ENCODE measurements at places on chromosomes 4 and X. TPM values are rescaled to one million over a fixed set of nuclear protein-coding genes. Genes with fewer than 3 reads are reported as not detected.

Gene TSPAN7
- total RNA-seq = not detected

DNA sequence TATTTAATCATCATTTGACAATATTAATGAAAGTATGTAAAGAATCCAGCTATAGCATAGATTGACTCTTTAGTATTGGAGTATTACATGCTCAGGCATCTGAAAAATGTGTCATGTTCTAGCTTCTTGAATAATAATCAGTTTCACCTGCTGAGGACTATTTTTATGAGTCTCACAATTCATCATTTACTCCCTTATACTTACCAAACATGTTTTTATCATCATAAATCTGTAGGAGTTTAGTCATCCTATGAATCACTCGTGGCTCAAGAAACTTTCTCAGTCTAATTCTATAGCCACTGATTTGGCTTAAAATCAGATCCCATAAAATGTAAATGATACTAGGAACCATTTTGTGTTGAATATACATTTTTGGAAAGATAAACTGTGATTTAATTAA lies 1616.1 kb downstream of the C4orf33 start:
- H3K27me3 ChIP-seq = no peaks in the 10 kb centered on the region
- H3K4me1 ChIP-seq = no peaks in the 10 kb centered on the region
- H3K36me3 ChIP-seq = no peaks in the 10 kb centered on the region
- no peak for DNase-seq
- no peak overlapping the region for H3K4me3 ChIP-seq

GRCh38 chr4:17721496-17722355 lies 59.7 kb downstream of the FAM184B start:
- no peaks in the 10 kb centered on the region for H3K4me1 ChIP-seq
- no peaks in the 10 kb centered on the region for H3K36me3 ChIP-seq
- no peak overlapping the region for H3K27ac ChIP-seq
- H3K4me3 ChIP-seq = no peak overlapping the region
- H3K27me3 ChIP-seq = peaks cover 4% of the 10 kb centered on the region

Gene ABCG2
- total RNA-seq = 0.20 TPM

GRCh38 chr4:16881151-16881884 lies 17.1 kb downstream of the LDB2 start:
- H3K27ac ChIP-seq = no peak overlapping the region
- H3K4me3 ChIP-seq = no peak overlapping the region
- H3K27me3 ChIP-seq = no peaks in the 10 kb centered on the region
- DNase-seq = no peak

GRCh38 chr4:73801692-73802091 lies 34.8 kb upstream of the CXCL6 start:
- no peaks in the 10 kb centered on the region for H3K4me1 ChIP-seq
- no peak overlapping the region for H3K4me3 ChIP-seq
- H3K27ac ChIP-seq = no peak overlapping the region
- no peaks in the 10 kb centered on the region for H3K36me3 ChIP-seq
- H3K27me3 ChIP-seq = peaks cover 2% of the 10 kb centered on the region
- DNase-seq = no peak

Gene MAGEA2B
- not detected for total RNA-seq

DNA sequence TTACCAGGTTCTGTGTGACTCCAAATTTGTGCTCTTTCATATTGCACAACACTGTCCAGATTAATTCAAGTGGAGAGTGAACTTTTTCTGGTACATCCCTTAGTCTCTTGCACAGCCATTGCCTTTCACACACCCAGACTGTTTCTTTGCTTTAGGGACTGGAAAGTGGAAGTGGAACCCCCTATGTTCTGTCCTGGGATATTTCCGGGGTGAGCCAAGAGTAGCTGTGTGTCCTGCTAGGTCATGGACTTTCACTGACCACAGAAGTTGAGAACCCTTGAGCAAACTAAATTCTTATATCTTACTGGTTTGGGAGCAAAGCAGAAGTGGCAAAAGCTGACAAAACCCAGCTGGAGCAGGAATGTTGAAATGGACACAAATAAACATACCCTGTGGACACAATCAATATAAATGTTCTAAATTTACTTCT lies 10.3 kb upstream of the VSIG4 start:
- no peak for DNase-seq
- no peaks in the 10 kb centered on the region for H3K36me3 ChIP-seq
- H3K27ac ChIP-seq = no peak overlapping the region
- no peak overlapping the region for H3K4me3 ChIP-seq

DNA sequence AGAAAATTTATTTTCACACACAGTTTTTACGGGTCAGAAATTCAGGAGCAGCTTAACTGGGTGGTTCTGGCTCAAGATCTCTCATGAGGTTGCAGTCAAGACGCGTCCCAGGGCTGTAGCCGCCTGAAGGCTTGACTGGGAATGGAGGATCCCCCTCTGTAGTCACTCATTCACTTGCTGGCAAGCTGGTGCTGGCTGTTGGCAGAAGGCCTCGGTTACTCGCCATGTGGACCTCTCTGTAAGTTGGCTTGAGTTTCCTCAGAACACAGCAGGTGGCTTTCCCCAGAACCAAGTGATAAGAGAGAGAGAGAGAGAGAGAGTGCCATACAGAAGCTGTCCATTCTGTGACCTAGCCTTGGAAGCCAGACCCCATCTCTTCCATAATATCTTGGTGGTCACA lies 132.8 kb downstream of the DCLK2 start:
- no peaks in the 10 kb centered on the region for H3K36me3 ChIP-seq
- no peak for DNase-seq
- peaks cover 3% of the 10 kb centered on the region for H3K27me3 ChIP-seq
- H3K4me3 ChIP-seq = no peak overlapping the region
- H3K4me1 ChIP-seq = no peaks in the 10 kb centered on the region

DNA sequence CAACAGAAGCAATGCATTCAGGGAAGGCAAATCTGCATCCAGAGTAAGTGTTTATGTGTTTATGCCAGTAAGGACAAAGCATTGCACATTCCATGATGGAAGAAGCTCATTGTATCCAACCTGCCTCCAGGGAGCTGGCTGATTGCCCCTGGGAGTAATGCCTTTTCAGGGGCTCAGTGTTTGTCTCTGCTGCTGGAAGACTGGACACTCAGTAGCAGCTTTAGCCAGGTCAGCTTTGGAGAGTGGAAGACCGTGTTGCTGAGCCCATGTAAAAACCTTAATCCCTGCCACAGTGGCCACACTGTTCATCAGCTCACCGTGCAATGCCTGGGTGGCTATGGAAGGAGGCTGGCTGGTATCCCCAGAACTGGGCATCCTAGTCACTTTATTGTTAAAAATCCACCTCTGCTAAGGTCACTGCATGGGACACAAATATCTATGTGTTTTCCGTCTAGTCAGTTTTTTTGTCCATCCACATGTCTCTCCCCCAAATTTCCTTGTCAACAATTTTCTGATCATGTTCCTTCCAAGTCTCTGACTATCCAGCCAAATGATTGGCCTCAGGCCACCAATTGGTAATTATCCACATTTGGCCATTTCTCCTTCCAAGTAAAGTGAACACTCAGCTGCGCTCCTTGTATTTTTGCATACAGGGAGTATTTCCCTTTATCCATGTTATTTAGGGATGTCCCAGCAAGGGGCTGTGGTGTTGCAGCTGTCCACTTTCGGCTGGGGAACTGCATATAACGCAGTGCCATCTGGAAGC lies 2044.5 kb upstream of the AGA start:
- H3K27me3 ChIP-seq = no peaks in the 10 kb centered on the region
- H3K4me1 ChIP-seq = no peaks in the 10 kb centered on the region
- no peak overlapping the region for H3K4me3 ChIP-seq
- H3K27ac ChIP-seq = no peak overlapping the region

Gene REPS2
- total RNA-seq = 1.6 TPM

Gene XAGE1B
- not detected for total RNA-seq

GRCh38 chr4:142339053-142339452 lies 507.0 kb downstream of the INPP4B start:
- H3K27ac ChIP-seq = no peak overlapping the region
- no peaks in the 10 kb centered on the region for H3K36me3 ChIP-seq
- H3K4me1 ChIP-seq = no peaks in the 10 kb centered on the region
- peaks cover 3% of the 10 kb centered on the region for H3K27me3 ChIP-seq

GRCh38 chr4:137533855-137534254 lies 1.6 kb upstream of the PCDH18 start:
- H3K4me3 ChIP-seq = no peak overlapping the region
- no peaks in the 10 kb centered on the region for H3K4me1 ChIP-seq
- no peaks in the 10 kb centered on the region for H3K36me3 ChIP-seq
- H3K27me3 ChIP-seq = no peaks in the 10 kb centered on the region
- DNase-seq = no peak
- H3K27ac ChIP-seq = no peak overlapping the region

DNA sequence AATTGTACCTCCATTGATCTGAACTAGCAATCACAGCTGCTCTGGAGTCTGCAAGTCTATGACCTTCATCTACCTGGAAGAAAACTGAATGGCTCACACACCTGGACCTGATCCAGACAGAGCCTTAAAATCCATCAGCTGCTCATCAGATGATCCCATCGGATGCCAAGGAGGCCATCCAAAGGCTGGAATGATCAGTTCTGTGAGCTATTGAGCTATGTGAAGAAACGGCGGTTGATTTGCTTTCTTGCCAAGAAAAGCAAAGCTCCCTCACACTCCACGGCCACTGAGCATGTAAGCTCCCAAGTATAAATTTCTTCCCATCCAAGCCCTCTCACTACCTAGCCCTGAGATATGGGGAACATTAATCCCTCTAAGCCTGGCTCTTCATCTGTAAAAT lies 63.1 kb downstream of the RELL1 start:
- H3K27me3 ChIP-seq = no peaks in the 10 kb centered on the region
- no peak for DNase-seq
- no peaks in the 10 kb centered on the region for H3K4me1 ChIP-seq

DNA sequence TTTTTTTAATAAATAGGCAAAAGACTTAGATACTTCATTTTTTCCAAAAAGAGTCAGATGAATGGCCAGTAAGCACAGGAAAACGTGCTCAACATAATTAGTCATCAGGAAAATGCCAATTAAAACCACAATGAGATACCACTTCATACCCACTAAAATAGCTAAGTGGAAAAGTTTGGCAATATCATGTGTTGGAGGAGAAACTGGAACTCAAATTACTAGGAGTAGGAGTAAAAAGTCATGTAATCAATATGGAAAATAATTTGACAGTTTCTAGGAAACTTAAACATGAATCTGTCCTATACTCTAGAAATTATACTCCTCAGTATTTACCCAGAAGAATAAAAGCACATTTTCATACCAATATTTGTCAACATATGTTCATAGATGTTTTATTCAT lies 449.8 kb downstream of the INPP4B start:
- no peak overlapping the region for H3K27ac ChIP-seq
- no peaks in the 10 kb centered on the region for H3K4me1 ChIP-seq
- H3K36me3 ChIP-seq = no peaks in the 10 kb centered on the region
- DNase-seq = no peak
